ENCODE measurements at places on chromosomes 2 and 18.

DNA sequence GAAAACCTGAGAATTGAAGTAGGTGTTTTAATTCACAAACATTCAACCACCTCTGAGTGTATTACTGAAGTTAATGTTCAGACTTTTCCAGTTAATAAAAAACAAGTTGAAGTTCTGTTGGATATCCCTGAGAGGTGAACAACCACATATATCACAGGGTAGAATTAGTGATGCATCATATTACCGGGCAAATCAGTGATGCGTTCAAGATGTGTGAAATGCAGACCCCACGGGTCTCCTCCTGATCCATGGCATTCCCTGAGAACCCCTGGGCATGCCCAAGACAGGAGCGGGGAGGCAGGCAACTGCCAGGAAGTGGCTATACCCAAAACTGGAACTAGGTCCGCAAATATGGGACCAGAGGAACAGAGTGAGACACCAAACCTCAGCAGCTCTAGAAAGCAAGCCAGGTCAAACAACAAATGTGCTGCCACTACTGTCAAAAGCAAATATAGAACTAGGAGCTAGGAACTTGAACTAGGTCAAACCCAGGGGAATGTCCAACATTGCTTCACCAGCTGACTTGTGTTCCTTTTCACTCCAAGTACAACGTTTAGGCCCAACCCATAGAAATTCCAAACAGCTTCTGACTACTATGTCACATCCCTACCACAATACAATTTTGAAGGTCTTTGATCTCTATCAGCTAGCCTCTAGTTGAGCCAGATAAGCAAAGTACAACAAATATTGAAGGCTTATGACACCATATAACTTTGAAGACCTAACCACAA is 20.2 kb downstream of the PSTPIP2 start:
- no peak for DNase-seq

- DNase-seq: no peak
Observed at GRCh38 chr2:168633200-168633599, 169.2 kb upstream of the NOSTRIN start.

- no peak for DNase-seq
Observed at GRCh38 chr2:200649724-200650123, 63.9 kb downstream of the AOX1 start.

- no peak for DNase-seq
Observed at GRCh38 chr2:159073256-159073655, 104.8 kb downstream of the TANC1 start.

GRCh38 chr18:48727681-48728080 is 188.8 kb downstream of the CTIF start:
- no peak for DNase-seq

DNA sequence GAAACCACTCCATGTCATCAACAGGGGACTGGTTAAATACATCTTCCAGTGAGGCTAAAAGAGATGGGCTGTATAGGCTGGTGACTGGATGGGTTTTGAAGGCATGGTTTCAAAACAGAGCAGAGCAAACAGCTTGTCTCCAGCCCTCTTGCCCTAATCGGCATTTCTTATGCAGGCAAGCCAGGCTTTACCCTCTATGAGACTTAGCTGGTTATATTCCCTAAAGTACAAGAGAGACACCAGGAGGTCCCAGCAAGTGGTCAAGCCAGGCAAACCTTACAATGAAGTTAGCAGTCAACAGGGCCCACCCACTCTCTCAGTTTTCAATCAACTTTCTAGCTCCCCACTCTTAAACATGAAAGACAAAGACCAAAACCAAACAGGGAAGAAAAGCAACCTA is 19.0 kb downstream of the OSBPL1A start:
- no peak for DNase-seq

- DNase-seq: no peak
Observed at GRCh38 chr2:63553049-63553448, 35.2 kb downstream of the WDPCP start.

- DNase-seq: no peak
Observed at GRCh38 chr2:156396126-156396525, 40.1 kb upstream of the GPD2 start.

GRCh38 chr18:10371165-10371564 is 83.3 kb upstream of the APCDD1 start:
- DNase-seq: no peak

DNA sequence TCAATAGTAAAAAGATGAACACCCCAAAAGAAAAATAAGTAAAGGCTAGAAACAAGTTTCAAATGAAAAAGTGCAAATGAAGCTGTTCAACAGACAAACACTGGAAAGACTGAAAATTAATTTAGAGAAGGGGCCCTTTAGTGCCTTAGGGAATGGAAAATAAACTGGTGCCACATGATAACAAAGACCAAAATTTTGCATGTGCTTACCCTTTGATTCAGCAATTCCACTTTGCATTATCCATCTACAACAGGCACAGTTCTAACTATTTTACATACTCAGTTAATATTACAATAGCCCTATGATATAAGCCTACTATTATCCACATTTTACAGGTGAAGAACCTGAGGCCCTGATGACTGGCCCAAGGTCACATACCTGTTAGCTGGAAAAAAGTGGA is 183.9 kb downstream of the NBAS start:
- DNase-seq: no peak

DNA sequence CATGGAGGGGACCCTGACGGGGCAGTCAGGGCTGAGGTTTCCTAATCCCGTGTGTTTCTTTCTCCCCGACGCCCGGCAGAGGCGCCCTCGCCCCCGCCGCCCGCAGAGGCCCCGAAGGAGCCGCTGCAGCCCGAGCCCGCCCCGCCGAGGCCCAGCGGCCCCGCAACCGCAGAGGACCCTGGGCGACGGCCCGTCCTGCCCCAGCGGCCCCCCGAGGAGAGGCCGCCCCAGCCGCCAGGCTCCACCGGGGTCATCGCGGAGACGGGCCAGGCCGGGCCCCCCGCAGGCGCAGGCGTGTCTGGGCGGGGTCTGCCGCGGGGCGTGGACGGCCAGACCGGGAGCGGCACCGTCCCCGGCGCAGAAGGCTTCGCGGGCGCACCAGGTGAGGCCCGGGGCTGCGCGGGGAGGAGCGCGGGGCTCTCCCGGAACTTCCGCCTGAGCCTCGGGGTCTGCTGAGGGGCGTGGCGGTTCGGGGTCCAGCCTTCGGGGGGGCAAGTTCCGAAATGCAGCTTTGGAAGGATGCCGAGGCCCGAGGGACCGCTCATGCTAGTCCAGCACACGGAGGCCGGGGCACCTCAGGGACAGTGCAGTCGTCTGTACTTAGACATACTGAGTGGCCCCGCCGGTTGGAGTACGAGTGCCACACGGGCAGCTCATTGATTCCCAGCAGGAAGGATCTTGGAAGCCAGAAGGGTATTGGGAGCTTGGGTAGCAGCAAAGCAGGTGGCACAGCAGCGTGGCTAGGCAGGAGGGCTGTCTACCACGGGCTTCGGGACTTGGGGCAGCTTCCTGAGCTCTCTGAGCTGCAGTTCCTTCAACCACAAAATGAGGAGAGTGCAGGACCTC is 60.1 kb downstream of the EMILIN2 start:
- peak; percentile 50 for DNase-seq

DNA sequence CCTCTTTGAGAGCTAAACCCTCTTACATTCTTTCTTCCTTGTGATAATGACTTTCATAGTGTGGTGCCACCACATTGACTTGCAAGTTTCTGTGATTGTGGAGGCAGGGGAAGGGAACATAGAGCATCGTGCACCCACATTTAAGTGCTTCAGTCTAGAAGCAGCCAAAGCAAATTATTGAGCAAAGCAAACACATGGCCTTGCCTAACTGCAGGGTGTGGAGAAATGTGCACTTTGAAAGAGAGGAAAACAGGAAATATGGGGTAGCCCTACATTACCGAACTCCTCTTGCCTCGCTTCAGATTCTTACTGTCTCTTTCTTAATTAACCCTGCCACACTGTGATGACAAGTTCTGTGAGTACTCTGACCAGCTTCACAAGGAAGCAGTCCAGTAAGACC is 814.6 kb downstream of the SLC4A3 start:
- DNase-seq: no peak

DNA sequence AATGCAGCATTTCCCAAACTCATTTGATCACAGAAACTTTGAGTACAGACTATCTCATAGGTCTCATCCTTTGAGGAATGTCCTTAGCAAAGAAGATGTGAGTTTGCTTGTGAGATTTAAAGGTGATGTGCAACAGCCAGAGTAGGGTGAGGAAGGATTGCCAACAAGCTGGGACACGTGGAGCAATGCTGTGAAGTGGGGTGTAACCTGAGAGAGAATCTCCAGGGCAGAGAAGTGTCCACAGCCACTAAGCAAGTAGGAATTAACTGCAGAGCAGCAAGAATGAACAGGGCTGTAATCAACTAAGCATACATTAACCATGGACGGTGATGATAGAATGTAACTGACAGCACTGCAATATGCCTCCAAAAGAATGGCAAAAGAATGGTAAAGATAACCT is 469.9 kb upstream of the NRP2 start:
- no peak for DNase-seq

GRCh38 chr2:239380831-239381708 is 19.8 kb downstream of the HDAC4 start:
- peak; percentile 34 for DNase-seq

- DNase-seq: no peak
Observed at GRCh38 chr2:222257645-222258044, 41.2 kb downstream of the PAX3 start.

- no peak for DNase-seq
Observed at GRCh38 chr18:36680042-36680441, 148.8 kb downstream of the TPGS2 start.

DNA sequence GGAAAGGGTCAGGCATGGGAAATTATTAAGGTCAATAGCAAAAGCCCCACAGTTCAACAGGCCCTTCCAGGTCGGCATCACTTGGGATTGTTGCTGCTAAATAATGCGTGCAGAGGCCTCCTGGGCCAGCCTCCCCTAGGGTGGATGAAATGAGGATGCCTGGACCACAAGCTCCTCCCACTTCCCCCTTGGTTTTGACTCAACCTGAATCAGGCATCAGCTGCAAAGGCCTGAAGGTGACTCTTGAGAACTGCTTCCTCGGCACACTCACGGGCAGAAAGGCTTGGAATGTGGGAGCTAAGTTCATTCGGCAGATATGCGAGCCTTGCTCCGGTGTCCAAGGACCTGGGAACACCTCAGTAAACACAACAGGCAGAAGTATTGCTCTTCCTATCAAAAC is 69.3 kb downstream of the MBP start:
- no peak for DNase-seq

DNA sequence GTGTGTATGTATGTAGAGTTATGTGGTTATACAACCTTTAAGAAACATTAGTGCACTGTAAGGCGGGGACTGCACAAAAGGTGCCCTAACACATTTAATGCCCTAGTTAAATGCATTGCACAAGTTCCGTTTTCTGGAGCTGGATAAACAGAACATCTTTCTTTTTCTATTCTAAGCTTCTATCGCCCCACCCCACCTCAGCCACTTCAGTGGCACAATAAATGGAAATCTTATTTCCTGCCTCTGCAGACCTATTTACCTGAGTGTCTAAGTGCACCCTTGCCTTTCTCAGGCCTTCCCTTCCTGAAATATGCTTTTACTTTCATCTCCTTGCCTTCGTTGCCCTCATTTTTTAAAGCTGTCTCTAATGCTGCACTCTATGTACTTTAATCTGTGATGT is 123.5 kb downstream of the TANC1 start:
- DNase-seq: no peak

GRCh38 chr2:25198576-25198975 is 30.2 kb upstream of the POMC start:
- DNase-seq: no peak

GRCh38 chr2:141392517-141393213 is 738.2 kb downstream of the LRP1B start:
- DNase-seq: no peak

- no peak for DNase-seq
Observed at GRCh38 chr18:80033181-80034067, 810 bp upstream of the RBFA start.

GRCh38 chr2:240707043-240707756 is 15.5 kb downstream of the AQP12A start:
- no peak for DNase-seq

DNA sequence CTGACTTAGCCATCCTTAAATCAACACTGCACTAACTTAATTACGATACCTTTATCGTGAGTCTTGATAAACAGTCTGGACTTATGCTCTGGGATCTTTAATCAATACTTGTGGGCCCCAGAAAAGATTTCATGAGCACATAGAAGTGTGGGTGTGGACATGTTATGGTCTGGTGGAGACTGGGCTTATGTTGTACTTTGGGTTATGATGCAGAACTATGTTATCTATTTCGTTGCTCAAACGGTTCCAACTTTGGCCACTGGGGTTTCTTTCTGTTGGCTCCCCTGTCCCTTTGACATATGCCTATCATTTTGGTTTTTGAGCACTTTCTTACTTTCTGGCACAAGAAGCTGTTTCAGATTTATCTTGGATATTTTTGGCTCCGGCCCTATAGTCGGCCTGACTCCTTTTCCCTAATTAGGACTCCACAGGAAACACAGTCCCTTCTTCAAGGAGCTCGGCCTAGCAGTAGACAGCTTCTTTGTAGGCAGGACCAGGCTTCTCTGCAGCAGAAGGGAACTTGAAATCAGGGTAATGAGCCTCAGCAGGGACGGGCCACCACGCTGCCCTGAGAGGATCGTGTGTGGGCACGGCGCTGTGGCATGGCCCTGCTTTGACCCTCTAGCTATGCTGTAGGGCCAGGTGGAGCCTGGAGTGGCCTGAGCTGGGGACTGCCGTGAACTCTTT is 54.6 kb upstream of the TXNDC2 start:
- DNase-seq: no peak

GRCh38 chr2:227480528-227480927 is 8.6 kb downstream of the AGFG1 start:
- DNase-seq: no peak

DNA sequence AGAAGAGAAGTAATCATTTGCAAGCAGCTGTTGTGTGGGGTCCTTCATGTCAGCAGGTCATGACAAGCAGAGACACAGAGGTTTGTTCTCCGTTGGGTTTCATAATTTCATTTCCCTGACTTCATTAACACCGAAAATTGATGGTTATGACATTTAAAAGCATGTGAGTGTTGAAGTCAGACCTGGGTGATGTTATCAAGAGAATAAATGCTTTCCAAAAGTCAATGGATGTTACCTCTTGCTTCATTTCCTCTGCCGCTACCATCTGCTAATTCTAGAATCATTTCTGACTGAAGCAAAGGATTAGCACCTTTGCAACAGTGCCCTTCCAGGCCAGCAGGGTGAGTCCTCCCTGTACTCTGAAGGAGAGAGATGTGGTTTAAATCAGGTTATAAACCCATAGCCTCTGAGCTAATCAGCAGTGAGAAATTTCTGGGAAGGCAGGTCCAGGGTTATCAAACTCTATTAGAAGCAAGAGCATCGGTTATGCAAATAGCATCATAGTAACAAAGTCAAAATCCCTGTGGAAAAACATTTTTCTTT is 446.2 kb downstream of the PIK3C3 start:
- DNase-seq: no peak

- DNase-seq: peak; percentile 71
Observed at GRCh38 chr2:102187496-102188150, 800 bp downstream of the IL1RL2 start.

DNA sequence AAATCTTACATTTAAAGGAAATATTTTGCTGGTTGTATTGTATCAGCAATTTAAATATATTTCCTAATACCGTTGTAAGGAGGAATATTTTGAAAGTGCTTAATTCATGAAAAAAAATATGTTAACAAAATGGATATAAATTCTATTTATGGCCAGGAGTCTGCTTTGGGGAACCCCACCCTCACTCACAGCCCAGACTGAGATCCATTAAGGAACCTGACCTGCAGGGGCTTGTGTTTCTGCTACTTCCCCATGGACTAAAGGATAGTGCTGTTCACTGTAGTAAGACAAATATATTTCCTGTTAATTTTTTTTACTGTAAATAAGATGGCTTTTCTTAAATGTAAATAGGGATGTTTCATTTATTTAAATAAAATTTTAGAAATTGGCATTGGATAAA is 221.9 kb upstream of the COL3A1 start:
- DNase-seq: peak; percentile 27

- DNase-seq: no peak
Observed at GRCh38 chr2:88165332-88166003, 4.7 kb upstream of the THNSL2 start.

Data from left hindlimb (tissue), 1 donor.